Right forelimb (tissue), 1 donor: ENCODE measurements at places on chromosomes 3 and 15.
A peak's percentile ranks its signal among the peaks of the same experiment; 100 is the strongest.

GRCh38 chr3:107988460-107989175, 102.2 kb downstream of the CD47 start:
- DNase-seq, result no peak

DNA sequence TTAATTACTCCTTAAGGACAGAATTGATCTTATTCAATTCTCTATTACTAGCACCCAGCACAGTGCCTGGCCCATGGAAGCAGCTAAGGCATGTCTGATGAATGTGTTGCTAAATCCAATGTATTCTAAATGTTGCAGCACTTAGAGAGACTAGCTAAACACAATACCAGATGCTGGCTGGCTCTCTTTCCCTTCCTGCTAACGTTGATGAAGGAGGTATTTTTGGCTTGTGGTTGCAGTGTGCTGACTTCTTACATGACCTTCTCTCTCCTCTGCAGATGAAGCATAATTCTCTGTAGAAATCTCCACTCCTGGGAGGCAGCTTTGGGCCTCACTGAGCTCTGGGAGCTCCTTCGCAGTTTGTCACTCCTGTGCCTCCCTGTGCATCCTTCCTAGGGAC, 183.6 kb downstream of the PEX5L start:
- DNase-seq, result no peak

- DNase-seq, result no peak
These were observed 3.3 kb upstream of the CA12 start for GRCh38 chr15:63384906-63385305.

DNA sequence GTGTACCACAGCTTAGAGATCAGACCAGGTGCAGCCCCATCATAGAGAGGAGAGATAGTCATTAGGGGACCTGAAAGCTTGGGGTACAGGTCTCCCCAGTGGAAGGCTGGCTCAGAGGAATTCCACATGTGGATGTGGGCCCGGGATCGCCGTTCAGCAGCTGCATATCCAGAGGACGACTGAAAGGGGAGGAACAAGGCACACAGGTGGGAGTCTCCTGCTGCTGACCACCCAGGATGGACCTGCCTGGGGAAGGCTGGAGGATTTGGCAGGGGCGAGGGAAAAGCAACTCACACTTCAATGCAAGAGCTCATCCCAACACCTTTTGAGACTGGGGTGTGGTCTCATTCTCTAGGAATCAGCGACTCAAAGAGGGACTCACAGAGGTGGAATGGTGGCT, 25.0 kb upstream of the MRPS22 start:
- no peak for DNase-seq

GRCh38 chr15:66387163-66388042, 691 bp downstream of the MAP2K1 start:
- peak; percentile 77 for DNase-seq

- DNase-seq, result no peak
These were observed 126.5 kb downstream of the FAM43A start for GRCh38 chr3:194812176-194812575.

DNA sequence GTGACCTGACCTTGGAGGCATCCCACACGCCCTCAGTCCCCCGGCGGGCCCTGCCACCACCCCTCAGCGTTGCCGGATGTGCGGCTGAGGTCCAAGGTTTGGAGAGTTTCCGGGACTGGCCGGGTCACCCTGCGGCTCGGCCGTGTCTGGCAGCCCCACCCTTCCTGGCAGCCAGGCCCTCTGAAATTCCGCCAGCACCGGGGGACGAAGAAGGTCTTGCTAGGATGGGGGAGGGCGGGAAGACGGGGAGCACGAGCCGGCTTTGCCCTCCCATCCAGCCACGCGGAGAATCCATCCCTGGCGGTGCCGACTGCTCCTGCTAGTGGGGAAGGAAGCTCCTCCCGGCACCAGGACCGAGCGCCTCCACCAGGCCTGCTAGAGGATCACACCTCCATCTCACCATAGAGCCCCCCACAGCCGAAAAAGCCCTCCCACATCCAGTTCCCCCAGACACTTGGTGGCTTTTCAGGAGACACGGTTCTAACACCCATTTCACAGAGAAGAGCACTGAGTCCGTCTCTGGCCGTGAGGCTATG, 81.5 kb downstream of the CPN2 start:
- DNase-seq, result peak; percentile 89
